ENCODE measurements at places on chromosomes 13 and 19.
A peak's percentile ranks its signal among the peaks of the same experiment; 100 is the strongest.

DNA sequence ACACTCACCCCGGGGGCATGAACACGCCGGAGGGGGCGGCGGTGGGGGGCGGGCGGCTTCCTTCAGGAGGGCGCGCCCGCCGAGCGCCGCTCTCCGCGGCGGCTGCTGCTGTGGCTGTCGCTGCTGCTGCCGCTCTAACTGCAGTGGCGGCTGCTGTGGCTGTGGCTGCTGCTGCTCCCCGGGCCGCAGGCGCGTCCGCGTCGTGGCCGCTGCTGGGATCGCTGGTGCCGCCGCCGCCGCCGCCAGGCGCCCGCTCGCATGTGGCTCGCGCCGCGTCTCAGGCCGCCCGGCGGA lies at the start of gene BBC3:
BBC3 (minus strand) TSS at position 279 of the 294 bp plus-strand sequence. CDS start 2,768 bp downstream, outside the sequence.
- no peak for DNase-seq

- DNase-seq, result no peak
Measured at GRCh38 chr13:108226184-108226583, 8.0 kb downstream of the ABHD13 start.

- no peak for DNase-seq
Measured at GRCh38 chr19:15244106-15244803, 12.0 kb upstream of the EPHX3 start.

GRCh38 chr13:63351081-63351480 lies 1935.4 kb upstream of the PCDH20 start:
- no peak for DNase-seq

DNA sequence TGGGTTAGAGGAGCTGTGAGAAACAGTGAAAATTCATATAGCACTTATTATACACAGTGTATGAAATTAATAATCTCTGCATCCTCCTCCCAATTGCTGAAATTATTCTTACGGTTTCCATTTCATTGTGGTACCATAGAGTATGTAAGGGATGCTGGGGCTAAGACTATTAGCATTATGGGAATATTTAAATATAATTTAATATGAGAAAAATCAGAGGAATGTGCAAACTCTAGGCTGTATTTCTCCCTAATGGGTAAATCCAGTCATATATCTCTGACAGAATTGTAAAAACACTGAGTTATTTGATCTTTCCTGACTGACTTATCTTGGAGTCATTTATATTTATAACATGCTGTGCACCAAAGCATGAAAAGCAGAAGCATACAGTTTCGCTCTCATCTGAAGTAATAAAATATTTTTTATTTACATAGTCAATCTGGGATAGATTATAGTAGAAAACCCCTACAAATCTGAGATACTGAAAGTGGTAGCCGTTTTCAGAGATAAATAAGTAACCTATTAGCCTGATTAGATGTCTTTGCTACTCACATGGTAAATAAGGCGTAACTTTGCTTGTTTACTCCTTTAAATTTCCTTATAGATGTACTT lies 34.9 kb downstream of the LRCH1 start:
- DNase-seq, result no peak

- DNase-seq, result peak; percentile 95
Measured at GRCh38 chr19:18292810-18293641, 11.6 kb upstream of the JUND start.

DNA sequence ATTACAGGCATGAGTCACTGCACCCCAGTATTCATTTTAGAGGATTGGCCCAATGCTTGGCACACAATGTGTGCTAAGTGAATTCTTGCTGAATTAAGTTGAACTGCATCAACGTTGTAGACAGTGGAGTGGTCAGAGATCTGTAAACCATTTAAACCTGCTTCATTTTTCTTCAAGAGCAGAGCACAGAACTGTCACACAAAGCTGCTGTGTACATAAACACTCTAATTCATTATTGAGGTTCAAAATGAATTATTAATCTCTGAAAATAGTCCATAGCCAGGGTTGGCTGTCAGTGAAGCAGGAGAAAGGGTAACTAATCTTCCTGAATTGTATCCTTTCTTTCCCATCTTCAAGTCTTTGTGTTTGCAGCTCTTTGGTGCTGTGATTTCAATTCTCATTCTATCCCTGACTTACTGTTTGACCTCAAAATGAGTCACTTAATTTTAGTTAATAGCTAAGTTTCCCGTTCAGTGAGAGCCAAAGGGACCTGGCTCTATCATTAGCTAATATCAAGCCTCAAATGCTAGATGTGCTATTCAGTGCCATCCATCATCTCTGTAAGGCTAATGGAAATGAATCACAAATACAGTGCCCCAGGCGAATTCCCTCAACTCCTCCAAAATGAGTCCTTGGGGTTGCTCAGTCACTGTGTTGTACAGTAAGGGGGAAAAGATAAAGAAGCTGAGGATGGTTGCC lies 77.0 kb upstream of the TSC22D1 start:
- DNase-seq, result no peak

GRCh38 chr19:12784871-12785430 lies 6.3 kb upstream of the JUNB start:
- peak; percentile 50 for DNase-seq

DNA sequence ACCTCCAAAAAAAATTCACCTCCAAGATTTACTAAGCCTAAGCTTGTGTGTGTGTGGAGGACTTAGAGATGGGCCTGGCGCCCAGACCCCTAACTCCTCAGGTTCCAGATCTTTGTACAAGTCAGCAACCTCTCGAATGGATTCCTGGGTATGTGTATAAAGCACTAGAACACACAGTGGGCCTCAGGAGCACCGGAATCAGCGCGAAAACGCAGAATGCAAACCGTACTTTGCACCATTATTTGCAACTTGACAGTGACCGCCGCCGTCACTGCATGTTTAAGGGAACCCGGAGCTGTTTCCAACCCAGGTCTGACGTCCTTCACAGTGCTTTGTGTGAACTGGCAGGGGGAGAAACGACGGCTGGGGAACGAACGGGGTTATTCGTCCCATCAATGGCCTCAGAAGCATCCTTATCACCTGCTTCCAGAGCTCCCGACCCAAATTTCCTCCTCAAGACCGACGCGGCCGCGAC lies 688 bp downstream of the ZNF606 start:
- DNase-seq, result peak; percentile 65

DNA sequence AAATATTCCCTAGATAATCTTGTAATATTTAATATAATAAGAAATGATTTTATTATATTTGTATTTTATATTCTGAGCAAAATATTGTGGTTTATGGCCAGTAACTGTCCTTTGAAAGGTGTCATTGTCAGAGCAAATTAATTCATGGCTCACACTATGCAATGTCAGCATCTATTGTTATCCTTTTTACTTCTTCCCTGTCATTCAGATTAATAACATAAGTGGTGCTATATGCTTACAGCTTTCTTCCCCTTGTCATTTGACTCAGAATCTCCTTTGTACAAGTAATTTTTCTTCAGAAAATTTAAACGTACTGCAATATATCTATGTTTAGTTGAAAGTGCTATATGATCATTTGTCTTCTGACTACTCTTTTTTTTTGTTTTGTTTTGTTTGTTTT lies 1738.2 kb upstream of the MIR17HG start:
- DNase-seq, result no peak

DNA sequence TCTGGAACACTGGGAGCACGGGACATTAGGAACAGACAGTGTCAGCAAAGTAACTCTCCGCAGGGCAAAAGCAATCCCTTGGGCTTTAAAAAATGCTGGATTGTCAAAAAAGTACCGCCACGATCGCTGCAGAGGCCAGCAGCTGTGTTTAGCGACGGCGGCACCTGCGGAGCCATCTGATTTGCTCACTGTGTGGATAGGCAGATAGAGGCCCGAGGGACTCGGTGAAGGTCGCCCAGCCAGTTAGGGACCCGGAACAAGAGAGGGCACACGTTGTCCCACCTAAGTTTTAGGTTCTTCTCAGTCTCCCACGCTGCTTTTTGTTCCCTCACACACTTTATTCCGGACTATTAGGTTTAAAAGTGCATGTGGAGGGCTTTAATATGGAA lies 238.3 kb downstream of the TEX29 start:
- DNase-seq, result no peak

- peak; percentile 68 for DNase-seq
Measured at GRCh38 chr19:1503089-1503924, 9.5 kb downstream of the ADAMTSL5 start.

DNA sequence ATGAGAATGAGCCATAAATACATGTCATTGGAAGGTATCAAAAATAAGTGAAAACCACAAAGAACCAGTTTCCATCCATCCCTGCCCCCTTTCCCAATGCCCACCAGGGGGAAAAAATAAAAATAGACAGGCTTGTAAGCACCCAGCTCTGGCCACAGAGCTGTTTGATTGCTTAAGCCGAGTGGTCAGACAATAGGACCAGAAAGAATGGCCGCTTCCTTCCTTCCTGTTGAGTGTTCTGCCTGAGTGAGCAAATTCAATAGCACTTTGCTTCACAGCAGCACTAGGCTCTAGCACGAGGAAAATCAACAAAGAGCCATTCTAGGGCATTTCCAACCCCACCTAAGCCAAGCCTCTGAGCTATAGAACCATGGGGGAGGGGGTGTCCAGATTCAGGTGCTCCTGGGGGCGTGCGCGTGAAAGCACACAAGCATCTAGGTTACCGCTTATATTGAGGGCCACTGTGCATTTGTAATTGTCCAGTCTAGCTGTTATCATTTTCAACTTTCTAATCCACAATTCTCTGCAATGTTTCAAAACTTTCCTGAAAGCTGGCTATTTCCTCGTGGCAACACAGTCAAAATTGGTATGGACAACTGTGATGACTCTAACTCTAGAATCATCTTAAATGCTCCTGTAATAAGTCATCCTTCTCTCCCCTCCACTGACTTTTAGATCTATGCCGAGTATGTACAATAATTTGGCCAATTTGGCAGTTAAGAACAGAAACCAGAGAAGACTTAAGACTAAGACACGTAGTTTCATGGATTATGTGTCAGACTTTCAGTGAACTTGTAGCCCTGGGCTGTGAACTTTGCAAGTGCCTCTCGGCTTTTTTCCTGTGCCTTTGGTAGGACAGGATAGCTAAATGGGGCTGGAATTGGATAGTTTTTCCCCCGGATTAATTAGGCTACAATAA lies 64.3 kb downstream of the SPRY2 start:
- DNase-seq, result no peak

- no peak for DNase-seq
Measured at GRCh38 chr13:25803641-25804040, 248.2 kb downstream of the SHISA2 start.

- DNase-seq, result peak; percentile 53
Measured at GRCh38 chr13:86402500-86402899, 603.3 kb upstream of the SLITRK6 start.

- no peak for DNase-seq
Measured at GRCh38 chr13:53499576-53500133, 471.0 kb downstream of the OLFM4 start.

- DNase-seq, result no peak
Measured at GRCh38 chr19:1073956-1074517, 7.1 kb downstream of the ARHGAP45 start.

DNA sequence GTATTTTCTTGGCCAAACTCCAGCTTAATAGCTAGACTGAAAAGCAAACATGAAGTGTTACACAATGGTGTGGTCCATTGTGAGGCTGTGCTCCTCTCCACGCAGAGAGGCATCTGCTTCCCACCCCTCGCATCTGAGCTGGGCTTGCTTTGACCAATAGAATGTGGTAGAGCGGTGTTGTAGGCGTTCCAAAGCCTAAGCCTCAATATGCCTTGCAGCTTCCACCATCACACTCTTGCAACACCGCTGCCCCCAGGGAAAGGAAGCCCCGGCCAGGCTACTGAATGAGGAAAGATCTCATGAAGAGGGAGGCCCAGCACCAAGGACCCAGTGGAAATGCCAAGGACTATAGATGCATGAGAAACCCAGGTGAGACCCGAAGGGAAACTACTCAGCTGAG lies 9.4 kb downstream of the FLT1 start:
- DNase-seq, result no peak

DNA sequence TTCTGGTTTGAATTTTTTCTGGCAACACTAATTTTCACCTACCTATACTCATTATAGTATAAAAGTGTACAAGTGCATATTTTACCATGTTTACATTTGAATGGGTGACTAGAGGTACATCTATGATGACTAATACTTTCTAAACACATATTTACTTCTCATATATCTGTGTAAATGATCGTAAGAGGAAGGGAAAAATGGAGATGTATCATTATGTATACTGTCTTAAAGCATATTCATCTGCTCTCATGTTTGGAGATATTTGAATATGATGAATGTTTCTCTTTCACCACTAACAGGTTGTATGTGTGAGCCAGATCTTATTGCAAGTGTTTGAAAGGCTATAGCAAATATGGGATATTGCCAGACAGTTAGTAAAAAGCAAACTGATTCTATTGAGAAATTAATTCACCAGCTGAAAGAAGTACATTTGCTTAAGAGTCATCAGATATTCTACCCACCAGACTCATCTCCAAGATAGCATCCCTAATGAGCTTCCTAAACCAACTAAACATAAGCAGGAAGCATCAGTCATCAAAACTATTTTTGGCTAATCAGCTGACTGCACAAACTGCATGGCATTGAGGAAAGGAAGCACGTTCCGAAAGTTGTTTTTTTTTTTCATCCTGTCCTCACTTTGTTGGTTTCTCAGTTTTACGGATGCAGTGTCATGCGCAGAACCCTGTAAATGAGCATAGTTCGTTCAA lies 738.2 kb downstream of the GPC5 start:
- DNase-seq, result no peak

GRCh38 chr13:35830850-35831450 lies 300.2 kb downstream of the DCLK1 start:
- DNase-seq, result no peak

- DNase-seq, result no peak
Measured at GRCh38 chr13:31248361-31248760, 48.6 kb downstream of the B3GLCT start.

- DNase-seq, result no peak
Measured at GRCh38 chr19:31332096-31332495, 17.1 kb downstream of the TSHZ3 start.

DNA sequence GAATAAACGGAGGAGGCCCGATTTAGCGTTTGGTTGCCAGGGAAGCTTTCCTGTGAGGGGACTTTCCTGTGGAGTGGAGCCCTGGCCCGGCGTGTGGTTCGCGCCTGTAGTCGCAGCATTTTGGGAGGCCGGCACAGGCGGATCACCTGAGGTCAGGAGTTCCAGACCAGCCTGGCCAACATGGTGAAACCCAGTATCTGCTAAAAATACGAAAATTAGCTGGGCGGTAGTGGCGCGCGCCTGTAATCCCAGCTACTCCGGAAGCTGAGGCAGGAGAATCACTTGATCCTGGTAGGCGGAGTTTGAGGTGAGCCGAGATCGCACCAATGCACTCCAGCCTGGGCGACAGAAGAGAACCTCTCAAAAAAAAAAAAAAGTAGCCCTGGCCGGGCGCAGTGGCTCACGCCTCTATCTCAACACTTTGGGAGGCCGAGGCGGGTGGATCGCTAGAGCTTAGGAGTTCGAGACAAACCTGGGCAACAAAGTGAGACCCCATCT lies 6.9 kb downstream of the KANK3 start:
- DNase-seq, result no peak

GRCh38 chr19:48962849-48963165 lies 2.3 kb upstream of the FTL start:
- DNase-seq, result no peak

Measured in OCI-M1 (cell line).